Ascending aorta (tissue), 2 donors: ENCODE measurements at places on chromosomes 16 and 17.

- no peak for DNase-seq
Measured at GRCh38 chr16:70740174-70740913, 54.5 kb upstream of the MTSS2 start.

- peak; percentile 78 for DNase-seq
Measured at GRCh38 chr16:89722392-89723278, 1.3 kb downstream of the ZNF276 start.

DNA sequence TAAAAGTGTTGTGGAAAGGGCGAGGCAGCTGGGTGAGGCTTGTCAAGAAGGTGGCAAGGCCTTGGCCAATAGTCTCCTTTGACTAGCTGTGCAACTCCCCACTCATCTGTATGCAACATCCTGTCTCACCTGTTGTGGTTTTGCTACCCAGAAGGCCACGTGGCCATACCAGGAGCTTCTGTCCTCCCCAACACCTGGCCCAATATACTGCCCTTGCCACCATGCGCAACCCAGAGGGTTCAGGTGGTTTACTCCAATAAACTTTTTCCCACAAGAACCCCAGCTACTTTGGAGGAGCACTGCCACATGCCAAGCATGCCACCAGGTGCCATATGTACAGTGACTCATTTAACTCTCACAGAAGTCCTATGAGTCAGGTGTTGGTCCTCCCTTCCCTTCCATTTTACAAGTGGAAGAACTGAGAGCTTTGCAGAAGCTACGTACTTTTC is 10.2 kb downstream of the MYO19 start:
- no peak for DNase-seq

DNA sequence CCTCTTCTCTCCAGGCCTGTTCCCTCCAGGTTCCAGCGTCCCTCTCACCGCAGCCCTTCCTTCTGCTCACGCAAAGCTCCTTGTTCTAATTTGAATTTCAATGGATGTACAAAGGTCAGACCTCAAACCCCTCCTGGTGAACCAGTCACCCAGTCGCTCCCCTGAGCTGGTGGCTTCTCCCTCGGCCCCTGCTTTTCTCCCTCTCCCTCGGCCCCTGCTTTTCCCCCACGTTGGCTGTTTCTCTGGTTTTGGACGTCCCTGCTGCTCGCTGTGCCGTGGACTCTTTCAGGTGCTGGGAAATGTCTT is 8.6 kb upstream of the MSLN start:
- no peak for DNase-seq

DNA sequence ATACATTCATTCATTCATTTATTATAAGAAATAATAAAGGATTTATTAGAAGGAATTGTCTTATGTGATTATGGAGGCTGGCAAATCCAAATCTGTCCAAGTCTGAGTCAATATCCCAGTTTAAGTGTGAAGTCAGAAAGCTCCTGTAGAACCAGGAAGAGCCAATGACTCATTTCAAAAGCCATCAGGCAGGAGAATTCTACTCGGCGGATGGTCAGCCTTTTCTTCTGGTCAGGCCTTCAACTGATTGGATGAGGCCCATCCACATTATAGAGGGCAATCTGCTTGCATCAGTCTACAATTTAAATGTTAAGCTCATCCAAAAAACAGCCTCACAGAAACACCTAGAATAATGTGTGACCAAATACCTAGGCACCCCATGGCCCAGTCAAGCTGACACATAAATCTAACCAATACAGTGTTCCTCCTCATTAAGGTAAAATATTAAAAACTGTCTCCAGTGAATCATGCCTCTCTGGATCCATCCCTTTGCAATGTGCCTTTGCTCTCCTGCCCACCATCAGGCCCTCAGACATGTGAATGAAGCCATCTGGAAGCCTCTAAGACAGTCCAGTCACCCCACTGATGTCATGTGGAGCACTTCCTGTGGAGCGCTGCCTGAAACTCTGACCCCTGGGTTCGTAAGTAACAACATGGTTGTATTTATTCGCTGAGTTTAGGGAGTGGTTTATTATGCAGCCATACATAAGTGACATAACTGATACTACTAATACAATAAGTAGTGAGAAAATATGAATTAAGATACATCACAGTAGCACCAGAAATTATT is 69.2 kb upstream of the WSB1 start:
- DNase-seq, result no peak

DNA sequence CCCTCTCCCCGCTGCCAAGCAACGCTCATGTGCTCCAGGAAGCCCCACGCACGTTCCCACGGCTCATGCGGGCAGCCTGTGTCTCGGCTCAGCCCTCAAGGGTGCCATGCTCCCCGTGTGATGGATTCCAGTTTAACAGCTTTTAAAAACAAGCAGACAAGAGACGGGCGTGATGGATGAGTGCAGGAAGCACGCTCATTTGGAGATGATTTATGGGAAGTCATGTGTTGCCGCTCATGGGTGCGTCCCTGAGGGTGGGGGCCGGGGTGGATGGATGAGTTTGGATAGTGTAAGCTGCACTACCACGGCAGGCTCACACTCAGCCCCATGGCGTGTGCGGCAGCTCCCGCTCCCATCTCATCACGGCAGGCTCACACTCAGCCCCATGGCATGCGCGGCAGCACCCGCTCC is 132.8 kb downstream of the RBFOX3 start:
- DNase-seq, result no peak

DNA sequence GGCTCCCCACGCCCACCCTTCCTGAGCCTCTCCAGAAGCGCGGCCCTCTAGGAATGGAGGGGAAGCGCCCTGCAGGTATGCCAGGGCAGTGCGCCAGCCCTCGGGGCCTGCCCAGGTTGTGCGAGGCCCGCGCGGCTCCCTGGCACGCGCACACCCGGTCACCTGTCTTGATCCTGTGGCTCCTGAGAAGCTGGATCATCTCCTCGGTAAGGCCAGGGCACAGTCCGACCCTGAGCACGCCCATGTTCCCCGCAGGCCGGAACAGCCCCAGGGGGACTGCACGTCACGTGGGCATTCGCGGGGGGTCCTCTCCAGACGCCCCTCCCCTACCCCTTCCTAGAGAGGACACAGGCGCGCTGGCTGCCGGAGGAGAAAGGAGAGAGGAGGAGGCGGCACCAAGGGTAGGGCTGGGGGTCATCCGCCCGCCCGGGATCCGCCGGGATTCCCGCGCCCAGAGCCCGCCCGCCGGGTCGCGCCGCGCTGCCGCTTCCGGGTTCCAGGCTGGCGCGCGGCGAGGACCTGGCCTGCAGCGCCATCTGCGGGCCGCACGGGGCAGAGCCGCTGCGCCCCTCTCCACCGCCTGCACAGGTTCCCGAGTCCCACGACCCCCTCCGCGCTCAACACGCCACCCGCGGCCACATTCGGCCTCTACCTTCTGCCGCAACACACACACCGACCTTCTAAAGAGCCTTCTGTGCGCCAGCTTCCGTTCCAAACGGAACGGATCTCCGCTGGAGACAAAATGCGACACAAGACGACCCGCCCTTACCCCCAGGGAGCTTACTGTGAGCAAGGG is at the start of gene RAD51D:
Gene RAD51D, minus strand, starts transcription at position 491 of the 796 bp plus-strand sequence. Its CDS starts 247 bp downstream, at position 244.
- no peak for DNase-seq

- DNase-seq, result no peak
Measured at GRCh38 chr17:31390748-31391495, 553 bp upstream of the RAB11FIP4 start.

- no peak for DNase-seq
Measured at GRCh38 chr16:88088161-88088581, 136.9 kb downstream of the BANP start.

GRCh38 chr17:2580661-2581060 is 12.8 kb upstream of the PAFAH1B1 start:
- no peak for DNase-seq

DNA sequence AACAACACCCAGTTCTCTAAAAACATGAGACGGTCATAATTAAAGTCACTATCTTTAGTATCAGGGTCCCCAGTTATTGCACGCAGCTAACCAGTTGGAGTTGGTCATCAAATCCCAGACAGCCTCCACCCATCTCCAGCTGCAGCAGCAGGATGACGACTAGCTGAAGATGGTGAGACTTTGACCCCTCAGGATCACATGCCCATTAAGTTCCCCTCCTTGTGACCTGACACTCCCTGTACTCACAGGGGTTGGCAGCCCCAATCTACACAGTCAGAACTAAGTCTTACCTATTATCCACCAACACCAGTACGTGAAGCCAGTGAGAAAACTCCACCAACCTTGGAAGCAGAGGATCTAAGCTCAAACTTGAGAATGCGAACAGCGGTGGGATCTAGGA is 37.7 kb upstream of the IRX5 start:
- DNase-seq, result no peak

DNA sequence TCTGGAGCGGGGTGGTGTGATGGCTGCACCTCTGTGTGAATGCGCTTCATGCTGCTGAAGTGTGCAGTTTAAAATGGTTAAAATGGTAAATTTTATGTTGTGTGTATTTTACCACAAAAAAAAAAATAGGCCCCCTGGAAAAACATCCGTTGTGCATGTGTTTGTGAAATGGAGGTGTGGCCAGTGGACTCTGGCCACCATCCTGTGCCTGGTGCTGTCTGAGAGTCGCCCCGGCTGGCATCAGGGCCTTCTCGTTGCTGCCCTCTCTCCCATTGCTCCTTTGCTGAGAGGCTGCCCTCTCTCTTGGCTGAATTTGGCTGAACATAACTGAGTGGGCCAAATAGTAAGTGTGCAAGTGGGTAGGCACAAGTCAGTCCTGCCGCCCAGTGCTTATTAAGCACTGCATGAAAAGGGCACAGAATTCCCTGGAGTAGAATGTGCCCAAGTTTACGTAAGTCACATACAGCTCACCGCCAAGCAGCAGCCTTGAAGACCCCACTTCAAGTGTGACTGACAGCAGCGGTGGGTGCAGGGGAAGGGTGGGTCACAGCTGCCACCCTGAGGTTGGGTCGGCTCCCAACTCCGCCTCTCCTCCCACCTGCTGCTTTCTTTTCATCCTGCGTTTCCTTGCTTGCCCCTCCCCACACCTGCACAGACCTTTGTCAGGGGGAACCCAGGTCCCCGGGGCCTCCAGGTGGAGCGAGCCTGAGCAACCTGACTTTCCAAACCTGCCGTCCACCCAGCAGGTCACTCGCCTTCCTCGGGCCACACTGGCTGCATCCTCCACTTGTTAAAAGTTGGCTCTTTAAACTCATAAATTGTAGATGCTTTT is 46.8 kb downstream of the FOXK2 start:
- DNase-seq, result no peak

- no peak for DNase-seq
Measured at GRCh38 chr17:21283482-21284318, 811 bp upstream of the MAP2K3 start.

DNA sequence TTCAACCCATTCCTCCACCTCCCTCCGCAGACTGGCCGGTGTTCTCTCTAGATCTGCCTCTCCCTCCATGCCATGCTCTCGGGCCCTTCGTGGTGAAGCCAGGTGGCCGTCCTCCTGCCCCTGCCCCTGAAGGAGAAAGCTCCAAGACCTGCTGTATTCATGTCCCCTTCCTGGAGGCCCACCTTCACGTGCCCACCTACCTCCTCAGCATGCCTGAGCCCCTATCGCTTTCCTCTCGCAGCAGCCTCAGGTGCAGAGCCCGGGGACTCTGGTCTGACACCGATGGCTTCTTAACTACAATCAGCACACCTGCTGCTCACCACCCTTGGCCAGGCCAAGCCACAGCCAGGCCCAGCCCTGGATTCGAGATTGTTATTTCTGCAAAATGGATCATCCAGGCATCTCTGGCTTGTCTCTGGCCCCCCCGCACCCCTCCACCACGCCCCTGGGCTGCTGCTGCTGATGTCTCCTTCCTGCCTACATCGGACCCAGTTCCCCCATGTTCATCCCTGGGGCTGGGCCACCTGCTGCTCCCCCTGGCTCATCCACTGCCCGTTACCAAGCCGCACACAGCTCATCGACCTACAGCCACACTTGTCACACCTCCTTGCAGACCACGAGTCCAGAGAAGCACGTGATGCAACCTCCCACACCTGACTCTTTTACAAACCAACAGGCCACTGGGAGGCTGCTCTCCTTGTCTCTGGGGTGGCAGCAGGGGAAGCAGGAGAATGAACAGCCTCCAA is 32.5 kb upstream of the TNFRSF13B start:
- no peak for DNase-seq

- no peak for DNase-seq
Measured at GRCh38 chr17:4087911-4088693, 54.7 kb downstream of the ZZEF1 start.

GRCh38 chr16:58885528-58886170 is 151.5 kb upstream of the GOT2 start:
- DNase-seq, result no peak

DNA sequence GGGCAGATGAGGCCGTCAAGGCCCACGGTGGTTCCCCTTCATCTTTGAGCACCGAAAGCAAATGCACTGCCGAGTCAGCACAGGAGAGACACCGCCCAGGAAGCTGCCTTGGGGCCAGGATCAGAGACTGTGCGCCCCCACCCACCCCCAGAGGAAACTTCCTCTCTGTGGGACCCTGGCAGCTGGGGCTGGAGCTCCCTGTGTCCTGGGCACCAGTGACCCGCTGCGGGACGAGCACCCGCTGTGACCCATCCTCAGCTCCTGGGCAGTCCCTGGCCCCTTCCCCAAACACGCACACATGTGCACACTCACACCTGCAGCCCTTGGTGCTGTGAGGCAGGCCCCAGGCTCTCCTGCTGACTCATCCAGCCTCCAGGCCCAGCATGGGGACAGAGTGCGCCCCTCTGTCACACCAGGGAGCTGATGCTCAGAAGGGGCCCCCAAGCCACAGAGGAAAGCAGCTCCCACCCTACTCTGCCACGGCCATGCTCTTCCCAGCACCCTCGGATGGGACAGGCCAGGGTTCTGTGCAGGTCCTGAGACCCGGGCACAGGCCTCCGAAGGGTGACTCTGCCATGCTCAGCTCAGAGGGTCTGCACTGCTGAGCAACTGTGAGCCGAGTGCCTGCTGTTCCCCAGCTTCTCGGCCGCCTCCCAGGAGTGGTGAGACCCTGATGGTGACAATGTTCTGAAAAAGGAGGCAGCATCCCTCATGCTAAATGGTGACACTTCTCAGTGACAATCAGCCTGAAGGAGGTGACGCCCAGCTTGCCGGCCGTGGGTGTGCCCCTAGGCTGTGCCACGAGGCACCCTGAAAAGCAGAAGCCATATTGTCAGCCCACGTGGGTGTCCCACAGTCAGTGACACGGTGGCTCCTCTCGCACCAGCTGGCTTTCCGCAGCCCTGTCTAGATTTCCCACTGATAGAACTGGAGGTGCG is 3.6 kb downstream of the PIEZO1 start:
- no peak for DNase-seq

- DNase-seq, result no peak
Measured at GRCh38 chr17:57493171-57493570, 236.8 kb downstream of the MSI2 start.
